Mesangial cell (primary cell): ENCODE measurements at places on chromosomes 12 and 14. TPM values are rescaled to one million over a fixed set of nuclear protein-coding genes. Genes with fewer than 3 reads are reported as not detected.

The STON2 gene
- total RNA-seq, result 2.4 and 17.9 TPM in 2 replicates

The MOAP1 gene
- 10.8 and 27.6 TPM in 2 replicates for total RNA-seq

The TMEM52B gene
- total RNA-seq, result 1.3 TPM in 1 of 2 replicates, not detected in the other

The DENND5B gene
- 13.9 and 16.7 TPM in 2 replicates for total RNA-seq

The CCDC175 gene
- not detected in 2 replicates for total RNA-seq

The JPH4 gene
- not detected in 2 replicates for total RNA-seq

The ZC2HC1C gene
- 2.0 and 2.4 TPM in 2 replicates for total RNA-seq
